ENCODE measurements at places on chromosomes 1 and 21.

- no peak for DNase-seq
Observed at GRCh38 chr1:229554886-229555621, 3.5 kb downstream of the ABCB10 start.

DNA sequence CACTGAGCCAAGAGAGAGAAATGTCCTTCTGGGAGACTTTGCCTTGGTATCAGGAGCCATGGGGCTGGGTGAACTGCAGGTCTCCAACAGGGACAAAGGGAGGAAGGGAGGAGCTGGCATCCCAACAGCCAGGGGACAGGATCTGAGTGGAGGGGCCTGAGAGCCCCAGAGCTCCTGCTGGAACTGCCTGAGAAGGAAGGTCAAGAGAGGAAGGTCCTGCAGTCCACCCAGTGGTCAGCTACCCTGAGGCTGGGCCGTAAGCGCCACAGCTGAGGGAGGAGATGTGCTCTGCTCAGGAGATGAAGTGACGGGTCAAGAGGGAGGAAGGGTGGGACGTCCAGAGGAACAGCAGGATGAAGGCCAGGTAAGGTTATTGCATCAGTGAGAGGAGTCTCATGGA lies 7.5 kb upstream of the CLEC20A start:
- no peak for DNase-seq

DNA sequence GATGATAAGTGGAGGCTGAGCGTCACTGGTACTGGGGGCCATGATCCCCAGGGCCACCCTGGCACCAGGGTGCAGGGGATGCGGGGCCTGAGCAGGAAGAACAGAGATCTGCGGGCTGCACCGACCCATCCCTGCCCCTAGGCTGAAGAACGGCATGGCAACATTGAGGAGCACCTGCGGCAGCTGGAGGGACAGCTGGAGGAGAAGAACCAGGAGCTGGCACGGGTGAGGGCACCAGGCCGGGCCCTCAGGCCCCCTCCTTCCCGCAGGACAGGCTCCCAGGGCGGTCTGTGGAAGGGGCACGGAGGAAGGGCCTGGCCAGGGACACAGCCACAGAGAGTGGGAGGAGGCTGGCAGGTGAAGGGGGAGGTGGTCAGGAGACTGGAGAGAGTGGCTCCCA lies 21.8 kb downstream of the PPFIA4 start:
- DNase-seq: no peak

DNA sequence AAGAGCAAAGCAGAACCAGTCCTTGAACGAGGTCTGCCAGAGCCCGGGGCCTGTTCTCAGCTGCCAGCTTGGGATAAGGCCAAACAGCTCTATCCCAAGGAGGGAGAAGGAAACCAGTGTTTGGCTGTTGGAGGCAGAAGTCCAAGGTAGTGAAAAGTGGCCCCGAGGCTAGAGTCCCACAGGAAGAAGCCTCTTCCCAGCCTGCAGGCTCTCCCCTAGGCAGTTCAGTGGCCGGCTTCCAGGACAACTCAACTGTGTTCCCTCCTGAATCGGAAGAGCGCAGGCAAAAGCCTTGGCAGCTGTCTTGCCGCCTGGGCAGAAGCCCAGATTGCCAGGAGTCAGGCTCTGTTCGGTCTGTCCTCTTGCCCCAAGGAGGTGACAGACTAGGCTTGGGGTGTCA lies 19.3 kb downstream of the QSOX1 start:
- no peak for DNase-seq

DNA sequence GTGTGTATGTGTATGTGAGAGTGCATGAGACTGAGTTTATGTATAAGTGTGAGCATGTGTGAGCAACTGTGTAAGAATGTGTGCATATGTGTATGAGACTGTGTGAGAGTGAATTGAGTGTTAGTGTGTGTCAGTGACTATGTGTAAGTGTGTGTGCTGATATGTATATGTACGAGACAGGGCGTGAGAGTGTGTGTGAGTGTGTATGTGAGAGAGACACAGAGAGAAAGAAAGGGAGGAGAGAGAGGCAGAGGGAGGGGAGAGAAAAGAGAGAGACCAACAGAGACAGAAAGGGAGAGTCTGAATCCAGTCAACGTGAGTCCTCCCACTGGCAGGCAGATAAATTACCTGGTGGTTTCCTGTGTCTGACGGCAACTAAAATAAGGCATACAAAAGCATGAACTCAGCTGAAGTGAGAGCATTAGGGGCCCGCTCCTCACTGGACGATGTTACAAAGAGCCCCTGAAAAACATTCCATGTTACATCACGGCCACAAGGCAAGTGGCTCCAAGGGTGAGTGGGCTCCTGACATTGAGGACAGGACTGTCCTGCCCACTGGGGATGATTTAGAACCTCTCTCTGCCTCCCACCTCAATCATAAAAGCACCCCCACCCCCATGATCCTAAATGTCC lies 66.6 kb upstream of the TIAM1 start:
- no peak for DNase-seq

DNA sequence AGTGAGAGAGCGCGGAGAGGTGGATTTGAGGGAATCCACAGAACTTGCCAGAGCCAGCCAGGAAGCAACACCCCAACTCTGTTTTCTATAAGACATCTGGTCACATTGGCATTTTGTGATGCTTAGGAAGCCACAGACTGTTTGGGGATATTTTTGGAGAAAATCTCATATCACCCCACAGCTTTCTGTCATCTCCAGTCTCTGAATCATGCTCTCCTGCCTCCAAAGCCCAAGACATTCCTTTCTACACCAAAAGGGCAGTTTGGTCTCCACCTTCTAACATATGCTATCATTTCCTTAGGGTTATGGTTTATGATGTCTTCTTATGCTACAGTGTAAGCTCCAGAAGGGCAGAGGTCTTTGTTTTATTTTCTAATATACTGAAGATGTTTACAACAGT lies 14.4 kb upstream of the BCL10 start:
- no peak for DNase-seq

DNA sequence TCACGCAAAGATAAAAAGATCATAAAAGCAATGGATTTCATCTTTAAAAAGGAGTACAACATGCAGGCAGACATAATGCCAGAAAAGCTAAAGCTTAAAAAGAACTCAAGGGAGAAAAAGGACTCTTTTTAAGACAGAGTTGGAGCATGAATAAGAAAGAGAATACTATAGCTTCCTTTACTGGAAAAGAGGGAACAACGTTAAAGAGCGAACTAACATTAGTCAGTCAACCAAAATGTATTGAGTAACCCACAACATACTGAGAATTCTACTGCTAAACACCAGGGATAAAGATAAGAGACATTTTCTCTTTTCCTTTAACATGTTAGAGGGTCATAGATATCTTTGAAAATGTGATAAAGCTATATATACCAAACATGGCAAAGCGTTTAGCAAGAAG lies 182.0 kb downstream of the DUSP10 start:
- no peak for DNase-seq

DNA sequence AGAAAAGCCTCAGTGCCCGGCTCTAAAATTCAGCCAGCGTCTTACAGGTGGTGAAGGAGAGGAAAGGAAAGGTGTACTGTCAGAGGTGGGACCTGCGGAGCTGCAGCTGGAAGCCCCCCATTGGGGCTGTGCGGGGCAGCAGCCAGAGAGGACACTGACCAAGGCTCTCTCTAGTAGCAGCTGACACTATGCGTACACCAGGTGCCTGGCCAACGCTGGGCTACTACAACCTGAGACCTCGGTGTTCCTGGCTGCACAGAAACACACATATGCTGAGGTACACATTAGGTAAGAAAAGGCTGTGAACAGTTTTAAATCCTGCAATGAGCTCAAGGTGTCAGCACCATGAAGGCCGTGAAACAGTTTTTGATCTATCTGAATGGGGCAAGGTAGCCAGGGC lies 55.5 kb upstream of the EDN2 start:
- DNase-seq: no peak

DNA sequence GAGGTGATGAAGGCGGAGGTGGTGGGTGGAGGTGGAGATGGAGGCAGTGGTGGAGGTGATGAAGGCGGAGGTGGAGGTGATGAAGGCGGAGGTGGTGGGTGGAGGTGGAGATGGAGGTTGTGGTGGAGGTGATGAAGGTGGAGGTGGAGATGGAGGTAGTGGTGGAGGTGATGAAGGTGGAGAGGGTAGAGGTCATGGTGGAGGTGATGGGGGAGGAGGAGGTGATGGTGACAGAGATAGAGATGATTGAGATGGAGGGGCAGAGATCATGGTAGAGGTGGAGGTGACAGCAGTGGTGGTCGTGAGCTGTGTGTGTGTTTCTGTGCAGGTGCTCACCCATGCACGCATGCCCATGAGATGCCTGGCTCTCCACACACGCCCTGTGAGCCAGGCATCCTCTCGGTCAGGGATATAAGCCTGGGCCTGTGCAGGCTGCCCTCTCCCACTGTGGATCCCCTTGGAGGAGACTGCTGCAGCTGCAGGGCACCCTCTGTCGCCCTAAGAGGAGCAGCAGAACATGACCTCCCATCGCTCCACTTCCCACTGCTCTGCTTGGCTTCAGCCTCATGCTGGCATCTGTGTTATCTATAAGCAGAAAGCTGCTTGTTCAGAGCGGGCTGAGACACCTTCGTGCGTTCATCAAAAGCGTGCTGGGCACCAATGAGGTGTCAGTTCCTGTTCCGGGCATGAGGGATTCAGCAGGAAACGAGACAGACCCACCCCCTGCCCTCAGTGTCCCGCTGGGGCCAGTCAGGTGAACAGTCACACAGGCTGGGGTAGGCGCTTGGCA lies 20.5 kb upstream of the NPHP4 start:
- no peak for DNase-seq

- DNase-seq: peak; percentile 17
Observed at GRCh38 chr1:95438218-95438948, 204.4 kb downstream of the RWDD3 start.

DNA sequence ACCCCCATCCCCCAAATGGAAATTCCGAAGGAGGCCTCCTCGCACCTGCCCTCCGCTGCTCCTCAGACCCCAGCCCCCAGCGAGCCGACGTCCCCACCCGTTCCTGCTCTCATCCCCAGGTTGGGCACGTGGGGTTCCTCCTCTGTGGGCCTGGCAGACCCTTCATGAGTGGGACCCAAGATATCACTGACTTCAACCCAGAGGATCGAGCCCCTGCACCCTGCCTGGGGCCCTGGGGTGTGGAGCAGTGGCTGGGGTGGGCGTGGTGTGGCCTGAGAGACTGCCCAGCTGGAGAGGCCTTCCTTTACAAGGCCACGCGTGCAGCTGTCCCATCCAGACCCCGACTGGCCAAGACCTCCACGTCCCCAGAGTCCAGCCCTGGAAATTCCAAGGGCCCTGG lies 17.6 kb upstream of the ARHGEF16 start:
- no peak for DNase-seq

DNA sequence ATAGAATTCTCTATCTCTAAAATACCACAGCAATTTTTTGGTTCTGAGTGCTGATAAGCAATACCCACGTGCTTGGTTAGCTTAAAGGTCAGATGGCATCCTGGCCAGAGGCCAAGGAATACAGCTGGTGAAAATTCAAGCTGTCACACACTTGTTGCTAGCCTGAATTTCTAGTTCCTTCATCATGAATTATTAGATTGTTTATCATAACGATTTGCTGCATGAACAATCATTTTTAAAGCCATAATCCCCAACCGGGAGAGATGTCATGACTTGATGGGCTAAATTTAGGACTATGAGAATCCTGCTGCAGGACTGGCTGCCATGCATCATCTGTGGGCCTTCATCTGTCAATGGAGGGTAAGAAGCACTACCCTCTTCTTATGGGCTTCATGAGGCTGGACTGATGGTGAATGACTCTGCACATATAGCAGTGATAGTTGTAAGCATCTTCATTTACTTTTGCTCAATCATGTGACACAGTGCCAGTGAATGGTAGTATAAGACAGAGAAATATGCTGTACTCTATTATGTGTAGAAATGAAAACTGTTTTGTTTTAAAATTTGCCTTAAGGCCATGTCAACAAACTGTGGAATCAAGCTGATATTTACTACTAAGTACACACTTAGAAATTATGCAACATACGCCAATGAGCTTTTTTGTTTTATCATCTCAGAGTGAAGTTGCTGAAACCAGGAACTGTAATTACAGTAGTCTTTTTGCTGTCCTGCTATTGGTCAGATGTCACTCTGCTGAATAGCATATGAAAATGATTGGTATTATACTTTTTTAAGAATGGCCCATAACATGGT lies 80.5 kb upstream of the RALGPS2 start:
- no peak for DNase-seq

DNA sequence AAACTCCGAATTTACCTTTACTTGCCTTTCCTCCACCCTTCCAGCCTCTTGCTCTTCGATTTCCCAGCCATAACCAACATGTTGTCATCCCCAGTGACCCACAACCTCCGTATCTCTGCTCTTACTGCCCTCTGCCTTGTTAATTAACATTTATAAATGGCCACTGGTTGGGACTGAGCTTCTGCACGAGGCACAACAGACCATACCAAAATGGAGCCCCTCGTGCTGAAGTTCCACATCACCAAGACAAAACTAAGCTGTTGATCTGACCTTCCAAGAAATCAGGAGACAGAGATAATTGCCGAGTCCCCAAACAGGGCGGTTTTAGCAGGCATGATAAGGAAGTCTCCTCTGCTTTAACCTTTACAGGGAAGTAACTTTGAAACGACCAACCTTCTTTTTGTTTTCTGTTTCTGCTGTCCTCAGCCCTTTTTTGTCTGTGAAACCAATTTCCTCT lies 71.9 kb downstream of the NMNAT2 start:
- no peak for DNase-seq

- peak; percentile 29 for DNase-seq
Observed at GRCh38 chr1:154808261-154808908, 61.7 kb downstream of the KCNN3 start.

DNA sequence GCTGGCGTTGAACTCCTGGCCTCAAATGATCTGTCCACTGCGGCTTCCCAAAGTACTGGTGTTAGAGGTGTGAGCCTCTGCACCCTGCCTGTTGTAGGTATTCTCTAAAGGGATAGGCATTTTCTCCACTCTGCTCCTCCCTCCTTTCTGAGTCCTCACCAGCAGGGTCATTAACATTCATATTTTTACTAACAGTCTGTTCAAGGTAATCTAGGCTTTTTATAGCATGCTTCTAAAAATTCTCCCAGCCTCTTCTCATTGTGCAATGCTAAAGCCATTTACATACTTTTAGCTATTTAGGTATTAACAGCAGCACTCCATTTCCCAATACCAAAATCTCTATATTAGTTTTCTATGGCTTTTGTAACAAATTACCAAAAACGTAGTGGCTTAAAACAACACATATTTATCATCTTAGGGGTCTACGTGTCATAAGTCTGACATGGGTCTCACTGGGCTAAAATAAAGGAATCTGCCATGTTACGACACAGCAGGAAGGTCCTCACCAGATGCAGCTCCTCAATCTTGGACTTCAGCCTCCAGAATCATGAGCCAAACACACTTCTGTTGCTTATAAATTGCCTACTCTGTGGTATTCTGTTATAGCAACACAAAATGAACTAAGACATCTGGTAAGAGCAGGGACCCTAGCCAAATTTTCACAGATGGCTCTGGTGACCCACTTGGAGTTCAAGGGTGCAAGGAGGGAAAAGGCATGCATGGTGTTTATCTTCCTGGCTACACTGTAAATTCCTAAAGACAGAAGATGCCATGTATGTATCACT lies 2.9 kb upstream of the SLC2A7 start:
- no peak for DNase-seq

GRCh38 chr1:169487133-169487532 lies 1.4 kb upstream of the SLC19A2 start:
- DNase-seq: no peak

Data from iPS-NIHi11 (cell line).